Renal cortical epithelial cell (primary cell): ENCODE measurements at places on chromosomes 13 and 19. TPM values are rescaled to one million over a fixed set of nuclear protein-coding genes. Genes with fewer than 3 reads are reported as not detected.
A peak's percentile ranks its signal among the peaks of the same experiment; 100 is the strongest.

- no peak for DNase-seq
Observed at GRCh38 chr19:3024509-3024869, 4.6 kb downstream of the TLE2 start.

- DNase-seq = peak; percentile 62
Observed at GRCh38 chr13:98184792-98185191, 7.7 kb upstream of the RNF113B start.

PSG6 gene
- not detected in 2 replicates for total RNA-seq

- peak; percentile 12 for DNase-seq
Observed at GRCh38 chr13:27770809-27771208, 21.5 kb upstream of the GSX1 start.

SLC10A2 gene
- total RNA-seq = not detected in 2 replicates

DNA sequence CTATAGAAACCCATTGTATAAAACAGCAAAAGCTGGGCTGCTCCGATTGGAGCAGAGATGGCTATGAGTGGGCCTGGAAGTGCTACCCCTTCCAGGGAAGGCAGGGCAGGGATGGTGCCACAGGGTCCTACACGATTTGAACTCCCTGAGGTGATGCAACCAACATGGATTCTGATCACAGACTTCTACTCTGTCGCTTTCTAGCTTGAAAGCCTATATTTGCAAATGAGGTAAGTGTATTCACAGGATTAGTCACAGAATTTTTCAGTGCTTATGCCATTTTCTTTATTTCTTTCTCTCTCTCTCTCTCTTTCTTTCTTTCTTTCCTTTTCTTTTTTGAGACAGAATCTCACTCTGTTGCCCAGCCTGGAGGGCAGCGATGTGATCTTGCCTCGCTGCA, 179.0 kb downstream of the SPRY2 start:
- DNase-seq = no peak
